IMR-90 (cell line): ENCODE measurements at places on chromosomes 1 and 21. TPM values are rescaled to one million over a fixed set of nuclear protein-coding genes. Genes with fewer than 3 reads are reported as not detected.

RHCE gene
- total RNA-seq: 0.54 and 0.56 TPM in 2 replicates

GRCh38 chr1:50704126-50704525, 255.9 kb downstream of the FAF1 start:
- peak; percentile 41 for DNase-seq

CRP gene
- not detected in 2 replicates for total RNA-seq

DNA sequence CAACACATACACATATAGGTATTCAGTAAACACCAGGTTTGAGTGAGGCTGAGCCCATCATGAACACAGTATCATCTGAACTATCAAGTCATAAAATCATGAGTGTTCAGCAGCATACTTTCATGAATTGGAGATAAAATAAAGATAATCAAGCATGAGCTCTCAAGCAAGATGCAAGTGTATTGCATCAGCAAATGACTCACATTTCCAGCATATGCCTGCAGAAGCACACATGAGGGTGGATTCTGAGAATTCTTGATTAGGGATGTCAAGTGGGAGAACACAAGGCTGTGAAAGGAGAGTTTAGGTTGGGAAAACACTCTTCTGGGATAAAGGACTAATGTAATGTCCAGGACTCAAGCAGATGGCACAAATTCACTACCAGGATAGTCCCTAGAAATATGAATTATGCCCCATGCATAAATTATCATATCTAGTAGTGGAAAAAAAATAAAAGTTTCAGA, 299.2 kb downstream of the SRGAP2C start:
- DNase-seq: peak; percentile 88
